ENCODE measurements at places on chromosomes 7 and 10.

DNA sequence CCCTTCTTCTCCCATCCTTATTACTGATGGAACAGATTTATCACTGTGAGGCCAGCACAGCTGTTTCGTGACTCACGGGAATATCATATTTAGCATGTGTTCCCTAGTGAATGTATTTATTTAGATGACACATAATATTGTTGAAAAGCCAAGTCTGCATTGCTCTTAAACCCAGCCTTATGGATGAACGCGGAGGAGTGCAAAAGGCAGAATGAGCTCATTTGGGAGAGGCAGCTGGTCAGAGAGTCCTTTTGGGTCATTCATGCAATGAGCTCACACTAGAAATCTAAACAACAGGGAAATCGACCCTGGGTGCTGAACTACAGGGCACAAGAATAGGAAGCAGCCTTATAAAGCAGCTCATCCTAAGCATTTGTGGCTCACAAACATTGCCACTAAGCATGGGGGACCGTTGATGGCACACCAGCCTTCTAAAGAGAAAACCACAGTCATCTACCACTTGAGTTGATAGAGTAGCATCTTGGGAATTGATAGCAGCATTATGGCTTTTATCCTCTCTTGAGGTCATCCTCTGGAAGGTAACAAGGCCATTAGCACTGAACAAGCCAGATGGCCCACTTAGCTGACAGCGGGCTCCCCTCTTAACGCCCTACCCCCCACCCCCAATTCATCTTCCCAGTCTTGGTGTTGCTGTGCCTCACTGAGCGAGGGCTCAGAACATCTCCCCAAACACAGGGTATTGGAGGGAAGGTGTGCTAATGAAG is 32.9 kb upstream of the SDK1 start:
- DNase-seq, result no peak

DNA sequence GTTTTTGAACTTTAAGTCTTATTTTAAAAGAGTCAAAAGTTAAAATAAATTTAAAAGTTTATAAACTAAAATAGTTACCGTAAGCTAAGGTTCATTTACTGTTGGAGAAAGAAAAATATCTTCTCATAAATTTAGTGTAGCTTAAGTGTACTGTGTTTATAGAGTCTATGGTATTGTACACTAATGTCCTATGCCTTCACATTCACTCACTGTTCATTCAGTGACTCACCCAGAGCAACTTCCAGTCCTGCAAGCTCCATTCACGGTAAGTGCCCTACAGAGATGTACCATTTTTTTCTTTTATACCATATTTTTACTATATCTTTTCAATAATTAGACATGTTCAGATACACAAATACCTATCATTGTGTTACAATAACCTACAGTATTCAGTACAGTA is 97.6 kb downstream of the PTN start:
- no peak for DNase-seq

DNA sequence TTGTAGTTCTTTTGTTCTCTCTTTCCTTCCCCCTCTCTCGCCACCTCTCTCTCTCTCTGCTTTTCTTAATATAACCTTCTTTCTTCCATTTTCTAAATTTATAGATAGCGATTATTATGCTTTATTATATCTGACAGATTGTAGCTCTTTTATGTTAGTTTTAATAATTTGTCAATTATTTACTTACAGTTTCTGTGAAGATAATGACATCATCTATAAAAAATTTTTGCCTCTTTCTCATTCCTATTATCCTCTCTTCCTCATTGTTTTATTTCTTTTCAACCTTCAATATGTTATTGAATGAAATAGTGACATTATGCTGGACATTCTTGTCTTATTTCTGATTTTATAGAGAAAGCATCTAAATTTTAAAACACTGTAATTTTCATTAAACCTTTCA is 469.6 kb upstream of the NRG3 start:
- no peak for DNase-seq

- DNase-seq, result no peak
These were observed 32.6 kb downstream of the ARHGAP21 start for GRCh38 chr10:24690961-24691512.

DNA sequence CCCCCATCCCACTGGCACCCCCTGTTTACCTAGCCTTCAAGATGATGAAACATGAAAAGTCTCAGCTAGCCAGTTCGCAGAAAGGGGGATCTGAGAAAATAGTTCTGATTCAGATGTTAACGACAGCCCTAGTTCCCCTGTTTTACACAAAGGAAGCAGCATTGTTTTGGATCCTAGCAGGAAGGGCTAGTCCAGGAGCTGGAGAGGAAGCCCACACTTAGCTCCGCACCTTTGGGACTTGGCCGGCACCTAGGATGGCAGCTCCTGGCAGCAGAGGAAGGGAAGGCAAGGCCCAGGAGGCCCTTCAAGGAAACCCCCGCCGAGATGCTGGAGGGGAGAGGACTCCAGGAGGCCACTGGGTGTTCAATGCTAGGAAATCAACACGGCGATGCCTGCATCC is 29.0 kb upstream of the MGMT start:
- DNase-seq, result no peak

DNA sequence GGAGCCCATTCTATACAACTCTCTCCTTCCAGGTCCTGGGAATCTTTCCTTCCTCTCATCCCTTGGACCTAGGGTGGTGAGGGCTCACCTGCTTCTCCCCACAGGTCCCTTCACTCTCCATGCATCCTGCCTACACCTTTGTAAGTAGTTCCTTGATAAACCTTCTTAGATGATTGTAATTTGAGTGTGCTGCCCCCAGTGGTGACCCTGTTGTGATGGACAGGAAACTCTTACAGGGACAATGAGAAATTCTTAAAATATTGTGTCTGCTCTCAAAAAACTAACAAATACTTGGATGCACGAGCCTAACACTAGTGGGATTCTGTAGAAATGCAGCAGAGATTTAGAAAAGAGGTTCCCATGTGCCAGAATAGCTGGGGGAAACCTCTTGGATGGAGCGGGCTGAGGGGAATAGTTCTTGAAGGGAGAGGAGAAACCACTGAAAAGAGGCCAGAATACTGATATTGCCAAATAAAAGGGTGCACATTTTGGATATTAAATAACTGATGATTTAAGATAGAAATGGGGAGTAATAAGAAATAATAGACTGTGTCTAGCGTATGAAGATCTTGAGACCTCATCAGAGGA is 6.7 kb upstream of the PAXIP1 start:
- DNase-seq, result no peak

- DNase-seq, result no peak
These were observed 103.1 kb upstream of the RPA3 start for GRCh38 chr7:7821517-7821916.

DNA sequence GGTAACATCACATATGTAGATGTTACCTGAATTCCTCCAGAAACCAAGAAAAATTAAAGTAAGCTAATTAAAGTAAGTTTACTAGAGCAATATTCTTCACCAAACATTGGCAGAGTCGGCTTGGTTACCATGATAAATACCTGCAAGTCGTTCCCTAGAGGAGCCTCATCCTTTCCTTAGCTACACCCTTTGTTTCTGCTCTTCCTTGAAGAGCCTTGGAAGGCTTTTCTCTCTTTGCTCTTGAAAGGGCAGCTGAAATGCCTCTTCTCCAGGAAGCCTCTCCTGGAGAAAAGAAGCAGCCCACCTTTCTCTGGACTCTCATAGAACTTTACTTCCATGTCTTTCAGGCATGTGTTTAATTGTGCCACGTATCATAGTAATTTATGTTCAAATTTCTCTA is 34.9 kb upstream of the CALD1 start:
- DNase-seq, result no peak

DNA sequence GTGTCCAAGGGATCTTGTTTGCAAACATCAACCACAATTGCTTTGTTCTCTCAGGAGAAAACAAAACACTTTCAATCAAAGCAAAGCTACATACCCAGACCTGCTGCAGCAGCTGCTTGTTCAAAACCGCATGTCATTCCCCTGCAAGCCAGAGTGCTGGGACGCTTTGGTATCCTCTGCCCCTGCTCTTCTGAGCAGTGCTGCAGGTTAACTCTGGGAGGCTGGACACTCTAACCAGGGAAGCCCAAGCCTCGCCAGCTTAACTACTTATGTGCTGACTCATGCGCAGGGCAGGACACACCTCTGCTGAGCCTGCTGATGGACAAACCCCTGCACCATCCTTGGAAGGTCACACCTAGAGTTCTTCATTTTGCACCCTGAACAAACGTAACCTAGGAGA is 28.2 kb upstream of the ASAH2 start:
- DNase-seq, result no peak
